Stimulated activated CD8-positive, alpha-beta memory T cell treated with anti-CD3 and anti-CD28 coated beads, Interleukin-4, amount 100 ng/mL, for 1 hour (primary cell): ENCODE measurements at places on chromosomes 11 and 22.

- DNase-seq, result no peak
Observed at GRCh38 chr11:118928870-118929500, 3.3 kb upstream of the BCL9L start.

GRCh38 chr11:2911785-2912391 is 17.3 kb downstream of the PHLDA2 start:
- DNase-seq, result no peak

DNA sequence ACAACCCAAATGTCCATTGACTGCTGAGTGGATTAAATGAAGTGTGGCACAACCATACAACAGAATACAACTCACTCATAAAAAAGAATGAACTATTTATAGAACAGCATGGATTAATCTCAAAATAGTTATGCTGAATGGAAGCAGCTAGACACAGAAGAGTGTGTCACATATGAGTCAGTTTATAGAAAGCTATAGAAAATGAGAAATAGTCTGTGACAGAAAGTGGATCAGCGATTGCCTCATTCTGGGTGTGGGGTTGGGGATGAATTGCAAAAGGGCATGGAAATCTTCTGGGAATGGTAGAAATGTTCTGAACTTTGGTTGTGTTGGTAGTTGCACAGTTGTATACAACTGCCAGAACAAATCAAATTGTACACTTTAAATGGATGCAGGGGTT is 37.4 kb downstream of the PRR5L start:
- DNase-seq, result no peak

DNA sequence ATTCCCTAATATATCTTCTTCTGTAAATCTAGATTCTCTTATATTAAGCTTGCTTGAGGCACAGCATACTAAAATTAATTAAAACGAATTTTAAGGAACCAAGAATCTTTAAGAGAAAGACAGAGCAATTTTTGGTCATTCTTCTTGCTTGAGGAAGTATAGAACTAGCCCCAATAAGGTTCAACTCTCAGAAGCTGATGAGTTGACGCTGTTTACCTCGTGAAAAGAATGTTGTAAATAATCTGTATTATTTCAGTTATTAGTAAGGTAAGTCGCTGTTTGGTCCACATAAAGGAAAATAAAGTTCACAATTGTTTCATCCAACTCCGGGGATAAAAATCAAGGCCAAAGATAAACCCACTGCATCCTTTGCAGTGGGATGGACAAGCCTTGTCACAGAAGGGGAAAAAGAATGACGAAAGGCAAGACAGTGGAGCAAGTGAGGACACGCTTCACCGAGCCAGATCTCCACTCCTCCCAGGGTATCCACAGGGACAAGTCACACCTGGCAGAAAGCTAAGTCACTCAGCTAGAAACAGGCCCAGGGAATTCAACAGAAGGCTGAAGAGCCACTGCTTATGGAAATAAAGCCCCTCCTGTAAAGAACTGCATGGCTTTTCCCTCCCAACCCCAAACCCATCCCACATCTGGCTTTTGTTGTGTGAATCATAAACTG is 752 bp downstream of the POU2AF1 start:
- no peak for DNase-seq

GRCh38 chr11:123469089-123469488 is 39.0 kb downstream of the GRAMD1B start:
- DNase-seq, result no peak

DNA sequence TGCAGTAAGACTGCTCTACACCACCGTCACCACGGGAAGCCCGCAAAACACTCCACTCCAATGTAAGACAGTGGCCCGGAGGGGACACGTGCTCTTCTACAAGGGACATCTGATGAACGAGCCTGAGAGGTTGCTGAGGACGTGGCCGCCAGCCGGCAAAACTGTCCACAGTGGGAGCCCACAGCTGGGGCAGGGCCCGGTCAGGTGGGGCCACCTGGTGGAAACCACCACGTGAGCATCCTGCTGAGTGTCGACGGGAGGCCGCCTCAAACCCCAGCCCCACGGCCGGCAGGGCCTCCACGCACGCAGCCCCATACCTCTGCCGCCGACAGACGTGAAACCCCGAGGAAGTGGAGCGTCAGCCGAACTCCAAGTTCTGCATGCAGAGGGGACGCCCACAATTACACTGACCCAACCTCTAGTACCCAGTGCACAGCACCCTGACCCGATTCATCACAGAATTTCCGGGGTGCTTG is 42.6 kb downstream of the BRD1 start:
- no peak for DNase-seq

- DNase-seq, result no peak
Observed at GRCh38 chr11:109745996-109746625, 324.1 kb downstream of the C11orf87 start.

DNA sequence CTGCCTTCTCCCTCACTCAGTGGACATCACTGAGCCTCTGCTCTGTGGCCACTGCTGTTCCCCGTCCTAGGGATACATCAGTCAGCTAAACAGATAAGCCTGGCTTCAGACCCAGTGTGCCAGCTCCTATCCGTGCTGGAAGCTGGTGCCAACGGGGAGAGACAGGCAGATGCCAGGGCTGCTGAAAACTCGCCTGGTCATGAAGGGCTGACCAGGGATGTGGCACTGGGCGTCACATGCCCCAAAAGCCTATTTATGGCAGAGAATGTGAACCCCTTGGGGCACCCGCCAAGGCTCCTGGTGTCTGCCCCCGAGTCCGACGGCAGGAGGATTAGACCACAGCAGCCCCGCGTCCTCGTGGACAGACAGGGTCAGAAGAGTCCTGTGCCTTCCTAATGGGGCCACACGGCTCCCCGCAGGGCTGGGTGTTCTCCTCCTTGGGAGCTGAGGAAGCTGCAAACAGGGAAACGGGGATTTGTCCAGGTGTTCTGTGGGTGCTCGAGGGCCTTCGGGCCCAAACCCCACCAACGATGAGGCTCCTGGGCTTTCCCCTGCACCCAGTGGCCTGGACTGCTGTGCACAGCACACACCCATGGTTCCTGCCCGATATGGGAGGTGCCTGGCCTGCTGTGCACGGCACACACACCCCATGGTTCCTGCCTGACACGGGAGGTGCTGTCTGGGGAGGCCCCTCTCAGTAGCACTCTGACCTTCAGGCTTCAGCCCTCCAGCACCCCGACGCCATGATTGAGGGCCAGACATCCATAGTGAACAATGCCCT is 19.9 kb downstream of the ANO1 start:
- DNase-seq, result no peak

GRCh38 chr11:21820176-21820575 is 372.7 kb upstream of the ANO5 start:
- no peak for DNase-seq

- no peak for DNase-seq
Observed at GRCh38 chr11:36033936-36034335, 90.1 kb downstream of the LDLRAD3 start.

DNA sequence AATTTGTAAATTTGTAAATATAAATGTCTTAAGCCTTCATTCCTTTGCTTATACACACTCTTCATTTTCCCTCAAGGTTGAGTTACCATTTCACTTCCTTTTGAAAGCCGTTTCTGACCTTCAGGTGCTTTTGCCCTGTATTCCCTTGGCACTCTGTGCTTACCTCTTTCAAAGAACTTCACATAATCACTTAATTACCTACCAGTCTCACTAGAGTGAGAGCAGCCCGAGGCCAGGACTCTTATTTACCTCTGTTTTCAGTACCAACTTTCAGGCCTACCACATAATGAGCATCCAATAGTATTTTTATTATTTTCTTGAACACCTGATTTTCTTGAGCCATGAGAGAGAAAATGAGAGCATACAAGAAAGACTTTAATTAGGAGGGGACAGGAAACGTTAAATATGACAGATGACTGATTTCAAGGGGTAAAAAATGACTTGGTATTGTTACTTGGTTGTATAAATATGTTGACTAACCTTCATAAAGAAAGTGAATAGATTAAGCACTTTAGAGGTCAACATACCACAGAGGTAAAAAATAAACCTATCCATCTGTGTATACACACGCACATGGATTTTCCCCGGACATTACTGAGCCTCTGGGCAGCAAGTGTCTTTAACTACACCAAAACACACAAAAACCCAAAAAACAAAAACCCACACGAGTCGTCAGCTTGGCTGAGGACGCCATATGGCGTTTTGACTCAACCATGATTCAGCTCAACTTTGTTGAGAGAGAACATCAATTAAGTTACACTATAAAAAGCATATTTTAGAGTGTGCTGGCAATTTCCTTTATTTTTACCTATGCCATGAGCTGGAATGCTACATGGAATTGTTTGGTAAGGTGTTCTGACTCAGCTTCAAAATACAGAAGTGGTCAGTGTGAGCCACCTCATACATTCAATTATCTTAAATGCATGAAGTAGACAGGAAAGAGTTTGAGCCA is 7.6 kb downstream of the ATXN10 start:
- no peak for DNase-seq

GRCh38 chr11:117144477-117145392 is 648 bp downstream of the PAFAH1B2 start:
- no peak for DNase-seq

DNA sequence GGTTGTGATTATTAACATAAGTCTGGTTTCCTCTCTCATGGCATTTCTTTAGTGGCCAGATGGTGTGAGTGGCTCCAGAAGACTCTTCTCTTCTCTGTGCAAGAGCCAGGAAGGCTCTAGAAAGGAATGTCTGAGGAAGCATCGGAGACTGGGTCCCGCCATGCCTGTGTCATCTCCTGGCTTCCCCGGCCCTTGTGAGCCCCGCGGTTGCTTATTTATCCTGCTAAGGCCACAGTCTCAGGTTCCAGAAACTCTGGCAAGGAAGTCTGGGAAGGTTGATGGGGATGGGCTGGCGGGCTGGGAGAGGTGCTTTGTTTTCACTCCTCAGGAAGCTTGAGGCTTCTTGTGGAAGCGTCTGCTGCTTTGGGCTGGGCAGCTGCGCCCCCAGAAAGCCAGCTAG is 18.9 kb downstream of the BCR start:
- no peak for DNase-seq

DNA sequence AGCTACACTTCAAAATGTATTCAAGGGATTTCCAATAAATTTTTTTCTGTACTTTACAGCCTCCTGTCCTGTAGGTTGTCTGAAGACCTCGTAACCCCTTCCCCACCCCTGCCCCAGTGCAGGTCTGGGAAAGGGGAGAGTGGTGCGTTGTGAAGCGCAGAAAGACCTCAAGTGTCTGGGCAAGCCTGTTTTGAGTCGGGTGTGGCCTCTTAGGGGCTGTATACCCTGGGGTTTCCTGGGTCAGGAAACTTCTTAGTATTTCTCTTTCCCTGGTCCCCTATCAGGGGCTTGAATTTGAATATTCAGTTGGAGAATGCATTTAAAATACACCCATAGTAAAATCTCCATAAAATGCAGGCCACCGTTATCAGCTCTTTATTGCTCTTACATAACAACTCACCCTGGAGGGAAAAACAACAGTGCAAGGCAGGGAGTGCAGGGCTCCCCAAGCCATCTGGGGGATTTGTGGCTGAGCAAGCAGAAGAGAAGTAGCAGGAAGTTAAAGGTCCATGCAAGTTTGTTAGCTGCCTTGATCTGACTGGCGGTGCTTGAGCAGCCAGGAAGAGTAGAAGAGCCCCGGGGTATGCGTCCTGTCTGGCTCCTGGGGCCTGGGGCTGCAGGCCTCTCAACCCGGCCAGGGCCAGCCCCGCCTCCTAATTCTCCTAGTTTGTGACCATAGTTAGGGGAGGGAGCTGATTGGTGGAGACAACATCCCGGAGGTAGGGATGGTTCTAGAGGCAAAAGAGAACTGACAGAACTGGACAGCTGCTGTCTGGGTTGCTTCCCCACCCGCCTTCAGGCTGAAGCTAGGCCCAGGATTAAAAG is 25.7 kb downstream of the ARHGAP1 start:
- DNase-seq, result no peak

DNA sequence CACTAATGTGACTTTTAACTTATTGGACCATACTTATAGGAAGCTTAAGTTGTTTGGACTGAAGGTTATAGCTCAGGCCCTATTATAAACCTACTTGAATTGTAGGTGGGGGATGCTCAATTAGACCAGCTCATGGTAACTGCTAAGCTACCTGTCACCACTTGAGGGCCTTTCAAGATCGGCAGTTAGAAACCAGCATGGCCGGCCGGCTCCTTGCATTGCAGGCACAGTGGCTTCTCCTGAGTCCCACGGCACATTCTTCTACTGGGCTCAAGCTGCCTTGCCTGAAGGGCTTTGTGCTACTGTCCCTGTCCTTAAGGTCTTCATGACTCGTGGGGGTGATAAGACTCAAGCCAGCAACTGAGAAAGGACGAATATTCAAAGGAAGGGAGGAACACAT is 70.8 kb downstream of the TBC1D22A start:
- no peak for DNase-seq

GRCh38 chr11:56932572-56933220 is 56.0 kb upstream of the OR5AK2 start:
- no peak for DNase-seq

GRCh38 chr11:111297696-111298095 is 650 bp upstream of the POU2AF3 start:
- no peak for DNase-seq

GRCh38 chr11:79078456-79078855 is 362.4 kb downstream of the TENM4 start:
- DNase-seq, result no peak

GRCh38 chr22:49091917-49092545 is 735.6 kb downstream of the BRD1 start:
- no peak for DNase-seq

DNA sequence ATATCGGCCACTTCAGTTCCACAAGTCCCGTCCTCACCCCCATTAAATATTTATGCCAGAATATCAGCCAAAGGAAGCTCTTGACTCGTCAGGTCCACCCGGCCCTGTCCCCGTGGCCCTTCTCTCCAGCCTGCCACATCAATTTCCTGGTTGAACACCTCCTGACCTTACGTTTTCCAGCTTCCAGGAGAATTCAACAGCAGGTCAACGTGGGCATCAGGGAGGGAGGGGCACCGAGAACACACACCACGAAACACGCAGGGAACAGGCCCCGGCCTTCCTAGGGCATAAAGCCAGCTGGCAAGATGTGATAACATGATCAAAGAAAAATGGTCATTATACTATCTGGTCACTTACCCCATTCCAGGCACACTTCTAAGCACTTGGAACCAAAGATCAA is 15.3 kb downstream of the SULT4A1 start:
- no peak for DNase-seq

- DNase-seq, result no peak
Observed at GRCh38 chr11:110529043-110529442, 99.3 kb downstream of the FDX1 start.

GRCh38 chr11:103476874-103477273 is 367.6 kb downstream of the DYNC2H1 start:
- no peak for DNase-seq
